ENCODE measurements at places on chromosomes 3 and 15.

GRCh38 chr15:33908406-33908805 lies 59.9 kb upstream of the CHRM5 start:
- DNase-seq = no peak

- DNase-seq = no peak
Observed at GRCh38 chr3:78516437-78516836, 1251.4 kb downstream of the ROBO1 start.

DNA sequence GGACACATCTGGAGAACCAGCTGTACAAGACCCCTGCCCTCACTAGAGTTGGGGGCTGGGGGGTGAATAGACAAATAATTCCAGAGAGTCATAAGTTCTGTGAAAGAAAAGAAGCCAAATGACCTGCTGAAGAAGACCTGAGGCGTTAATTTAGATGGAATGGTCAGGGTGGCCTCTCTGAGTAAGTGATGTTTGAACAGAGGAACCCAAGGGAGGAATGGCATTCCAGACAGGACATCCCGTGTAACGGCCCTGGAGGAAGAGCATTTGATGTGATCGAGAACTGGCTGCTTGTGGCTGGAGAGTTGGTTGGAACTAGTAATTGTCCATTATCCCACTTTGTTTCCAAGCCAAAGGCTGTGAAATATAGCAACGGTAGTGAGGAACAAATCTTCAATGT lies 1.7 kb downstream of the NR2C2 start:
- no peak for DNase-seq

- DNase-seq = no peak
Observed at GRCh38 chr15:80174017-80174746, 21.4 kb downstream of the FAH start.

- DNase-seq = no peak
Observed at GRCh38 chr15:42149493-42150218, 6.8 kb downstream of the PLA2G4F start.

DNA sequence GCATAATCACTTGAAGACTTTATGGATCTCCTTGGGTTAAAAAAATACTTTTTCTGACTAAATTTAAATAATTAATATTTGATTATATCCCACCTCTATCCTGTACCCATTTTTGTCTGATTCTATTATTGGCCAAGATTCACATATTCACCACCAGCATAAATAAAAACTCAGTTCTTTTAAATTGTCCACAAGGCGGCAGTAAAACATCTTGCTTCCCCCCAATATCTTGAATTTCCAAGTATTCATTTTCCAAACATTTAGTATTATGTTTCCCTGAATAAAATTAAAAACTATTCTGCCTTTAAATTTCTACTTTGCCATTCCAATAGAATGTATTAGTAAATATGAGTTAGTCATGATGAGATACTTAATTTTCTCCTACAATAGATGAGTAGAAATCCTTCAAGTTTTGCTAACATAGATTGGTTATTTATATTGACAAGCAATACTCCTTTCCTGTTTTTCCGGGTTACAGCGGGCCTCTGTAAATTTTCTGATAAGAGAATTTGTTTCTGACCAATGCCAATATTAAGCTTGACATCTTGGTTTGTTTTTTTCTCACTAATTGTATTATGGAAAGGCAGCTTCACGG lies 218.7 kb upstream of the MDFIC2 start:
- no peak for DNase-seq

GRCh38 chr15:76116138-76116885 lies 56.5 kb downstream of the TMEM266 start:
- DNase-seq = no peak

- no peak for DNase-seq
Observed at GRCh38 chr3:50563867-50564266, 3.7 kb downstream of the C3orf18 start.

DNA sequence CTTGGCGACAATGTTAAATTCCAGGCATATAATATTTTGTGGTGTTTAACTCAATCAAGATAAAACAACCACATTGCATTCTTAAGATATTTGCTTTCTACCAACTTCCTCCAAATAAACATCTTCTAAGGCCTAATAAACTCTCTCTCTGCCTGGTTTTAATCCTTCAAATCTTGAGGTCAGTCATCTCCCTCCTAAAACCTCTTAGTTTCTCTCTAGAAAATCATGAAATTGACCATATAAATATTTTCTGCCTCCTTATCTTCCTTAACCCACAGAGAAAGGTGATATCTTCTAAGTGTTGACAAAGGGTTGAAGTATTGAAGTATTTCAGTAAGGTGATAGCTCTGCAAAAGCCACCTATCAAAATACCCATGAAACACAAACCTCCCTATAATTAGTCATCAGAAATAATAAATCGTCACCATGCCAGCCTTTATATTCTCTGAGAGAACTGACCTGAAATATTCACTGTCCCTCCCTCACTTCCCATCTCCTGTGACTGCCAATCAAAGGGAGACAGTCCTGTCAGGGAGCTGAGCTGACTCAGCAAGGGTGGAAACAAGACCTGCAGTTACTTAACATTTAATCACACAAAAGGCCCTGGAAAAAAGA lies 1261.1 kb downstream of the ROBO1 start:
- no peak for DNase-seq

GRCh38 chr15:44971036-44971435 lies 14.5 kb downstream of the TERB2 start:
- no peak for DNase-seq

All from KG1 (cell line).